ENCODE measurements at places on chromosomes 7 and 10.
A peak's percentile ranks its signal among the peaks of the same experiment; 100 is the strongest.

DNA sequence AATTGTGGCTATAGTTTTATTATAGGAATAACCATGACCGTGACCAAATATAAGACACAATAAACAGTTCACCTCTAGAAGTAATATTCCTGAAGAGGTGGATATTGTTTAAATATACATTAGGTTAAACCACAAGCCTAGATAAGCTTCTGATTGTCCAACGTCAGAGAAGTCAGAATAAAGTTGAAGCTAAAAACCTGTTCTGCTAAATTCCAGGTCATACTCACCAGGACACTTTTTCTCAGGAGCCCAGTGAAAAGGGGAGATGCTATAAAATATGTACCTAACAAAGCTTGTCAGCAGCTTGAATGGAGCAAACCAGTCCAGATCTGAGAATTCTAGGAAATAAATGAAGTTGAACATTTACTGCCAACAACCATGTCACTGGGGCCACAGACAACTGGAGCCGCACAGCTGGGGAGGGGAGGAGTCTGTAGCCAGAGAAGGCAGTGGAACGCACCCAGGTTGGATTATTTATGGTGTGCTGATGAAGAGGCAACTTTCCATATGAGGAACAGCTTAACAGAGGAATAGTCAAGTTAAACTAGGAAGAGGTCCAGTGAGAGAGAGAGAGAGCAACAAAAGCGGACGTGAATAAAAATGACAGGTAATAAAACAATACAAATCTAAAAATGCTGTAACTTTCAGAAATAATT, 191.1 kb downstream of the ZNF438 start:
- no peak for DNase-seq

GRCh38 chr10:116296291-116296721, 23.3 kb upstream of the GFRA1 start:
- DNase-seq = no peak

- no peak for DNase-seq
These were observed 75.3 kb downstream of the ZNF92 start for GRCh38 chr7:65448816-65449504.

DNA sequence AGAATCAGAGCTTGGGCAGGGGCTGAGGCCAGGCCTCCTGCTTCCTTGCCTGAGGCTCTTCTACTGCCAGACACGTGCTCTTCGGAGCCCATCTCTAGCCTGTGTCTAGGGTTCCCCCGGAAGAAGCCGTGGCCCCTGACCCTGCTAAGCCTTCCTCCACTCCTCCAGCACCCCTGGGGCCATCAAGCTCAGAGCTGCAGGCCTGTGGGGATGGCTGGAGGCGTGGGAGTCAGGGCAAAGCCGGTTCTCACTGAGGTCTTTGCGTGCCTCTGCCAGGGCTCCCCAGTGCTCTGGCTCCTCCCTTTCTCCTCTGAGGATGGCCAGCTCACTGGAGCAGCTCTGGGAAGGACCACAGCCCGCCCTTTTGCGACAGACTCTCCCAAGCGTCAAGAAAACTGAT, 34.4 kb downstream of the GHRHR start:
- DNase-seq = no peak

DNA sequence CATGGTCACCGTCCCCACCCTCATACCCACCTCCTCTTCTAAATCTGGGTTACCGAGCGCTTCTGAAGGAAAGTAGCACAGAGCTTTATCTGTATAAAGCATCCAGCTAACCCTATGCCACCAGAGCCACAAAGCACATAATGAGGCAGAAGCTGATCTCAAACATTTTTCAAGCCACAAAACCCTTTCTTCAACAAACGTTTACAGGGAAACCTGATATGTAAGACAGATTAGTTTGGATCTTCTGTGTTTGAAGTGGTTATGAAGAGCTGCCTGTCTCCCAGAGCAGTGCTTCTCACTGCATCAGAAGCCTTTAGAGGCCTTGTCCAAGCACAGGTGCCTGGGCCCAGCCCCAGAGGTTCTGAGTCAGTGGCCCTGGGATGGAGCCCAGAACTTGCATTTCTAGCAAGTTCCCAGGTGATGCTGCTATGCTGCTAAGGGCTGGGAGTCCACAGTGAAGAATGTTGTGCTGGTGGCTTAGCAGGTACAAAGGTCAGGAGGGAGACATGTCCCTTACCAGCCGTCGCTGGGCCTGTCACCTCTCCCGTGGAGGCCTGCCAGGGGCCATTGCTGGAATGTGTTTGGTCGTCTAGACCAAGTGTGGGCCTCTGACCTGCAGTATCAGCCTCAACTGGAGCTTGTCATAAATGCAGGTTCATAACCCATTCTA, 90.4 kb downstream of the TAF3 start:
- DNase-seq = no peak

GRCh38 chr10:63083904-63084689, 49.0 kb upstream of the NRBF2 start:
- DNase-seq = peak; percentile 69

GRCh38 chr7:63900394-63901203, 98.0 kb upstream of the ZNF722 start:
- DNase-seq = peak; percentile 96

- DNase-seq = no peak
These were observed 100.1 kb upstream of the TMEM72 start for GRCh38 chr10:44811072-44811471.

- DNase-seq = no peak
These were observed 36.8 kb downstream of the LRRC72 start for GRCh38 chr7:16563281-16564022.

DNA sequence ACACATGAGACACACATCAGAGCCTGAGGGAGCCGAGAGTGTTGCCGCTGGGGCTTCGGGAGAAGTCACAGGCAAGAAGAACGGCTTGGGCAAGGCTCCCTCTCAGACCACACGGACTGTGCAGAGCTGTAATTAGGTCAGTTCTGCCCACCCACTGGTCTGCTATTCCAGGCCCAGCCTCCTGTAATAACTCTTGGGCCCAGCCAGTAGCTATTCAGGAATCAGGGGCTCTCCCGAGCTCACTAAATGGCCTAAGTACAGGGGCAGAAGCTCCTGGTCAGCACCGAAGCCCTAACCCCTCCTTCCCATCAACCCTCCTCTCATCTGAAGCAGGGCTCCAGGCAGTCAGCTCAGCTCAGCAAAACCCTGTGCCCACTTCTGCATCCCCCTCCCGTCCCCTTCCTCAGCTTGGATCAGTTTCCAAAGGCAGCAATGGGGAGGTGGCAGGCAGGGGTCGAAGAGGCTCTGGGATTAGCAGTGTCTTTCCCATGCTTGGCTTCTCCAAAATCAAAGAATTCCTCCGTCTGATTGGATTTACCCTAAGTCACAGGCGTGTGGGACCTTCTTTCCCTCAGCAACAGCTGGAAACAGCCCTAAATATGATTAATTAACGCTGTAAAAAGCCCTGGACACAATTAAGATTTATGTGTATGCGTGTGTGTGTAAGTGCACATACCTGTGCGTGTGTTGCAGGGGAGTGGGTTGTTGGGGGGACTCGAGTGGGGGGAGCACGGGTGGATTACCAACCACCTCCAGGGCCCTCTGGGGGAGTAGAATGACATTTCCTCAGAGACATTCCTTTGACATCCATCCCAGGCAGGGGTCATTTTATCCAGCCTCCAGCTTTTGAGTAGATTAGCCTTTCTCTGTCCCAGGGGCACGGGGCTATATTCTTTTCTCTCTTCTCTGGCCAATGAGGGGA, 48.4 kb upstream of the BTRC start:
- peak; percentile 80 for DNase-seq

- DNase-seq = no peak
These were observed 6.5 kb upstream of the CHST3 start for GRCh38 chr10:71957546-71958275.

DNA sequence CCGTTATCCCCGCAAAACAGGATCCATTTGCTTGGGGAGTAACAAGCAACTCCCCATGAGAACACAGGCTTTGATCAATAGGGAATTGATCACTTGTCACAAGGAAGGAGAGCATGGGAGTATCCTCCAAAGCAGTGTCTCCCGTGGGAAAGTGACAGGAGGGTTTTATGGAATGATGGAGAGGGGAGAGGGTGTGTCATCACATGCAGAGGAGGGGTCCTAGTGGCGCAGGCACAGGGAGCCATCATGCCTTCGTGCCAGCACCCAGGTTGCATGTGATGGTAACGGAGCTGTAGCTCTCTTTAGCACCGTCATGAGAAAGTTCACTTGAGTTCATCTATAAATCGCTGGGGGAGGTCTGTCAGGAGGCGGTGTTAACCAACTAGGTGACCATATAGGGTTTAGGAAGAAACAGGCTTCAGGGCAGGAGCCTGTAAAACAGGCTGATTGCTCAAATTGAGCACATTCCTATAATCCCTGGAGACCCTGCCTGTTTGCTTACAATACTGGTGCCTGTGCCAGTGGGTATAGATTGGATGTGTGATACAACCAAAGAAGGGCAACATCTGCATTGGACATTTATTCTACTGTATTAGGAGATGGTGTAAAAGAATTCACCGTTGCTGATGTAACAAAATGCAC, 428.5 kb downstream of the GALNT17 start:
- DNase-seq = no peak

DNA sequence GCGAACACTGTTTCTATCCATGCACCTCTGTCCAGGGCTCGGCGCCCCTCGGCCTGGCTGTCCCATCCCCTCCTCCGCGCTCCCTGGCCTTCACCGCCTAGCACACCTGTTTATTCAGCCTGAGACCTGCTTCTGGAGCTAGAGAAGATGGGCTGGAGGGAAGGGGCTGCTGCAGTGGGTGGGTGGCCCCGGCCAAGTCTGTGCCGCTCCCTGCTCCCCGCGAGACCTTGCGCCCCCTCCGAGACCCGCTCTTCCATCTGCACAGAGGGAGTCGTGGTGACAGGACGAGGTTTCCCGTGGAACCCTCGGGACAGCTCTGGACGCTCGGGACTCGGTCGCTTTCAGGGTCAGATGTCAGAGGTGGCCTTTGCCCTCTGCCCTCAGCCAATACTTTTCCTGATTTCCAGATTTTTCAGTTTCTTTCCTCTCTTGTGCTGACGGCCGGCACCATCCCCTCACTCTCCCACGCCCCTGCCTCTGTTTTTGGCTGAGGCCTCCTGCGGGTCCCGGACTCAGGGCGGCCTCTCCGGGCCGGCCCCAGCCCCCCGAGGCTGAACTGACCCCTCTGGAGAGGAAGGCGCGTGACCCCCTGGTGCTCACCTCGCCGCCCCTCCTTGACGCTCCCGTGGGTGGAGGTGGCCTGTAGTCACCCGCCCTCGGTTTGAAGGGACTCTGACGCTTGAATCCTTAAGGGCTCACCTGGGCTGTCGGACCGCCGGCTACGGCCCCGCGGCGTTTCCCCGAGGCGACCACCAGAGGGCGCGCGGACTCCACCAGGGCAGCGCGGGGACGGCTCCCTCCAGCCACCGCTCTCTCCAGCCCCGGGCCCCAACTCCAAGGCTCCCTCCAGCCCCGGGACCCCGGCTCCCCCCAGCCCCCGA, 15.6 kb downstream of the SHH start:
- peak; percentile 37 for DNase-seq

GRCh38 chr10:107576746-107577145, 412.2 kb upstream of the SORCS1 start:
- DNase-seq = peak; percentile 80

GRCh38 chr7:31640381-31640780, 46.6 kb upstream of the PPP1R17 start:
- DNase-seq = no peak

DNA sequence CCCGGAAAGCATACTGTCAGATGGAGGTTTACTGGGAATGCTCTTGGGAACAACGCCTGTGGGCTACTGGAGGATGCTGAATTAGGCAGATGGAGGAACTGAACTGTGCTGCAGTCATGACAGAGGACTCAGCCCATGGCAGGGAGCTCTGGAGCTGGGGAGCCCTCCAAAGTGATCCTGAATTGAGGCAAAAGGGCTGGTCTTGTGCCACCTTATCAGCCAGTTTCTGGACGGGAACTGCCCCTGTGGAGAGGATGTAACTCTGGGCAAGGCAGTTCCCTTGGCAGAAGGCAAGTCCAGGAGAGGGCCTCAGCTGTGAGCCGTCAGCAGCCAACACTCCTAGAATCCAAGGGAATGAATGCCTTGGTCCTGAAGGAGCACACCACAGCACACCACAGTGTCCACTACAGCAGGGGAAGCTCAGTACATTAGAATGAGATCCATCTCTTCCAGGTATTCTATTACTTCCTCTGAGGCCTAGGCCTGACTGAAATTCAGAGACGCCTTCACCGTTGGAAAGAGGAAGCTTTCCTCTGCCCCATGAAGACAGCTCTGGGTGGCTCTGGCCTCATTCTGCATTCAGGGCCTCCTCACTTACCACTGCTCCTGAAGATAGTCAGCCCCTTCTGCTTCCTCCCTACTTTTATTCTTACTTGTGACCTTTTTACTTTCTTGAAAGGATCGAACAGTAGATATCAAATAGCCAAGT, 139.6 kb upstream of the GPR26 start:
- no peak for DNase-seq

DNA sequence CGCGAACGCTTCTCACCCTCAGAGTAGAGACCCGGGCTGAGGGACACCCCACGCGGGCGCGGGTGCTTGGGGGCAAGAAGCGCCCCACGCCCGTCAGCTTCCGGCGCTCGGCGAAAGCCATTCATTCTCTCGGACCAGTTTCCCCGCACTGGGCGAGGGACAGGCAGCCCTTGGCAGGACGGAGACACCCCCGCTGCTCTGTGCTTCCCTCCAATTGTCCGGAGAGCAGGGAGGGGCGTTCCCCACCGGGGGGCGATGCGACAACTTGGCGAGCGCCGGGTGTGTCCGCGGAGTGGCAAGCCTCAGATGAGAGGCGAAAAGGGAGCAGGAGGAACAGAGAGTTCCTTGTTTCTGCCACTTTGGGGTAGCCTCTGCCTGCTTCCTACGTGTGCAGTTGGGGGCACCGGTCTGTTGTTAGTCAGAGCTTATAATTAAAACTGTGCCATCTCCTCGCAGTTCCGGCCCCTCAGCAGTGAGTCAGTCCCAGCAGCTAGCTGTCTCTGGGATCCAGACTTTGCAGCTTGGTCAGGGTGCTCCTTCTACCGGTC, 1.7 kb downstream of the GPR158 start:
- peak; percentile 33 for DNase-seq

DNA sequence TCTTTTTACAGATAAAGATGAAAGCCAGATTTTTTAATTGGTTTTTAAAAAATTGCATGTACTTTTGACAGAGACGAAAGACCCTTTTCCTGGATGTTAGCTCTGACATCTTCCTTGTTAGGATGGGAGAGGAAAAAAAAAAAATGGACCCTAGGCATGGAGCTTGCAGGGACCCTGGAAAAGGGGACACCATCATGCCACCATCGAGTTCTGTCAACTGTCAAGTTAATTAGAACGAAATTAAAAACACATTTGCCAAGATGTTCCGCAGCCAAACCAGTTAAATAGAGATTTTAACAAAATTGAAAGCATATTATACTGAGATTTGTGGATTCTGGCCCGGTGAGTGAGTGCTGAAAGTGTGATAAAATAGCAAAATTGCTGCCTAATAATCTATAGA, 202.6 kb downstream of the BUB3 start:
- no peak for DNase-seq

DNA sequence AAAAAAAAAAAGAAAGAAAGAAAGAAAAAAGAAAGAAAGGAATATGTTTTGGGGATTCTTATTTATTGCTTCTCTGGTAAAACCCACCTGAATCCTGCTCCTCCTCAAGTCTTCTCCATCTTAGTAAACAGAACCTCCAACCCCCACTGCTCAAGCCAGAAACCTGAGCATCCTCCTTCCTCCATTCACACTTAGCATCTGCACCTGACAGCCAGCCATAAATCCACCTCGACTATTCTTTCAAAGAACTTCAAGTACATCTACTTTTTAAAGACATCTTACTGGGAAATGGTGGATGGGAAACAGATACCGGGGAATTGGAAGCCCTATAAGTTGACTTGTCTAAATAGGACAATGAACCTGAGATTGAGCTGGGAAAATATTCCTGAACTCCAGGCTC, 519.9 kb upstream of the DPP6 start:
- DNase-seq = no peak

All from NCI-H82 (cell line).